ENCODE measurements at places on chromosomes 7 and 10.

DNA sequence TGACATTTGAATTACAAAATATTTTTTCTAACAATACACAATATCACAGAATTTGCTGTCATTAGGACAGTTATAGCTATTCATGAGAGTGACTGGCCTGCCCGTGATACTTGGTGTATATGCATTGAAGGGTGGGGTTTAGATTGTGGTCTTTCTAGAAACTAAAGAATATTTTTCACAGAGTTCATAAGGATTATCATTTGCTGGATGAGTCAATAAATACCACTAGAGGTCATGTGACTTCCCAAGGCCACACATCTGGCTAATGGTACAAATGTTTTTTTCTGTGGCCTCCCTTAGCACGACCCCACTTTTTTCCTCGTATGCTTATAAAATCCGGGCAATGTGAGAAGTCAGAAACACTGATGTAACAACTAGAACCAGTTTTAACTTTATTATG is 5.2 kb downstream of the OPTN start:
- no peak for DNase-seq

- no peak for DNase-seq
Measured at GRCh38 chr7:45186261-45186813, 28.7 kb downstream of the RAMP3 start.

GRCh38 chr10:130177250-130177649 is 41.1 kb downstream of the GLRX3 start:
- no peak for DNase-seq

DNA sequence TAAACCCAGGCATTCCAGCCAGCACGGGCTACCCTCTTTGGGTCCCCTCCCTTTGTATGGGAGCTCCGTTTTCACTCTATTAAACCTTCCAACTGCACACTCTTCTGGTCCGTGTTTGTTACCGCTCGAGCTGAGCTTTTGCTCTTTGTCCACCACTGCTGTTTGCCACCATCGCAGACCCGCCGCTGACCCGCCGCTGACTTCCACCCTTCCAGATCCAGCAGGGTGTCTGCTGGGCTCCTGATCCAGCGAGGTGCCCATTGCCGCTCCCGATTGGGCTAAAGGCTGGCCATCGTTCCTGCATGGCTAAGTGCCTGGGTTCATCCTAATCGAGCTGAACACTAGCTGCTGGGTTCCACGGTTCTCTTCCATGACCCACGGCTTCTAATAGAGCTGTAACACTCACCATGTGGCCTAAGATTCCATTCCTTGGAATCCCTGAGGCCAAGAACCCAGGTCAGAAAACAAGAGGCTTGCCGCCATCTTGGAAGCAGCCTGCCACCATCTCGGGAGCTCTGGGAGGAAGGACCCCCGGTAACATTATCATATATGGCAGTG is 14.5 kb downstream of the ZNF277 start:
- no peak for DNase-seq

DNA sequence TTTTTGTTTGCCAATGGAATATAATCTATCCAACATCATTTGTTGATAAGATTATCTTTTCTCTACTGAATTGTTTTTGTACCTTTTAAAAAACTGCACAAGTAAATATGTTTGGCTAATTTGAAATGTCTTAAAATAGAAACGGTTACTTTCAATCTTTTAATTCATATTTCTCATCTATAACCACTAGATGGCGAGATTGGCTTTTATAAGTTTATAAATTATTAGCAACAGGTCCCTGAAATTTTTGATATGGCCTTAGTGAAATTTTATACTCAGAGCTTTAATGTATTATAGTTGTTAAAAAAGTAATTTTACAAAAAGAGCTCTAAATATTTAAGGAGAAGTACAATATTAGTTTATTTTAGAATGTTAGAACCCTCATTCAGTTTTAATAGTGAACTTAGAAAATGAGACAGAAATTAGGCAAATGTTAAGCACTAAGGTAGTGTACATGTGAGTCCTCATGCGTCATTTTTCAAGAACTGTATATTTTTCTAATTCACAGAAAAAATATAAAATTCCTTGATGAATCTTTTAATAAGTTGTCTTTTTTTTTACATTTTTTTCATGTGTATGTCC is 592.5 kb downstream of the ARL4A start:
- peak; percentile 7 for DNase-seq

DNA sequence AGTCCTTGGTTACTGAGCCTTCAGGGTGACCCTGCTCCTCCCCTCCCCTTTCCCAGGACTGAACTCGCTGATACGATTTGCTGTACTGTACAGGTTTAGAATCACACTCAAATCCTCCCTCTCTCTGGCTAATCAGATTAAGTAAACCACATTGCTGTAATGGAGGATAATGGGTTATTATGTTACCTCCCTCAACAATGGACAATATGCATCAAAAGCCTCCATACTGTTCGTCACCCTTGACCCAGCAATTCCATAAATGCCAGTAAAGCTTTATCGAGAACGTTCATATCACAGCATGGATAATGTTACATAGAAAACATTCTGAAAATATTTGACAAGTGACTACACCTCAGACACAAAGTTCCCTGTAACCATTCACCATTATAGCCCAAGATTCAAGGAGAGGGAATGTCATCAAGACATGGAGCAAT is 61.7 kb downstream of the FAM107B start:
- no peak for DNase-seq

DNA sequence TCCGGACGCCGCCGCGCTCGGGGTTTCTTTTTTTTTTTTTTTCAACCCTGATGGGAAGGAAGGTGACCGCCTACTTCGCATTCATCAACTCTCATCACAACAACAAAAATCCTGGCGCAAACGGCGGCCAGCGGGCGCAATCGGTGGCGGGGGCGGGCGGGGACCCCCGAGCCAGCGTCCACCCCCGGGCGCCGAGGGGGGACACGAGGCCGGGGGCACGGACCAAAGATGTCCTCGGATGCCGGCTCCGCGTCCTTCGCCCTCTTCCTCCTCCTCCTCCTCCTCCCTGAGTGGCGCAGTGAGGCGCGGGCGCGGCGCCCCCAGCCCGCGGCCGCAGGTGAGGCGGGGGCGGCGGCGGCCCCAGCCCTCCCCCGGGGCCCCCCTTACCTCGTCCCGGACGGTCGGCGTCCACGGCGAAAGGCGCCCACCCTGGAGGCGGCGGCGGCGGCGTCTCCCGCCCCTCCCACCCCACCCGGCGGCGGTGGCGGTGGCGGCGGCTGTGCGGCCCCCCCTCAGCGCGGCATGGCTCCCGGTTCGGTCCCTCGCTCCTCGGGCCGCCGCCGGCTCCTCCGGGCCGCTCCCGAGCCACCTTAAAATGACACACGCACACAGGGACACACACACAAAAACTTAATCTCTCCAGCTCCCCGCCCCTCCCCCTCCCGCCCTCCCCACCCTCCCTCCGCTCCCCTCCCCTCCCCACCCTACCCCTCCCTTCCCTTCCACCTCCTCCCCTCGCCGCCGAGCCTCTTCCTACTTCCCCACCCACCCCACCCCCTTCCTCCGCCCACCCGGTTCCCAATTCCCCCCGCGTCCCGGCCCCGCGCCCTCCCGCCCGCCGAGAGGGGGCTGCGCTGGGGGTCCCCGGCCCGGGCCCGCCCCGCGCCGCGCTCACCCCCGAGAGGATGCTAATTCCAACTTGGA is at the start of gene CTBP2:
Gene CTBP2 (minus strand): TSS at position 632 of the 924 bp plus-strand sequence.
- DNase-seq: peak; percentile 55

Measured in SW 1271 (cell line).